Forelimb muscle (tissue), 1 donor: ENCODE measurements at places on chromosomes 13 and 19. TPM values are rescaled to one million over a fixed set of nuclear protein-coding genes. Genes with fewer than 3 reads are reported as not detected.

- no peak for DNase-seq
Measured at GRCh38 chr13:26719356-26719945, 41.1 kb downstream of the GPR12 start.

DNA sequence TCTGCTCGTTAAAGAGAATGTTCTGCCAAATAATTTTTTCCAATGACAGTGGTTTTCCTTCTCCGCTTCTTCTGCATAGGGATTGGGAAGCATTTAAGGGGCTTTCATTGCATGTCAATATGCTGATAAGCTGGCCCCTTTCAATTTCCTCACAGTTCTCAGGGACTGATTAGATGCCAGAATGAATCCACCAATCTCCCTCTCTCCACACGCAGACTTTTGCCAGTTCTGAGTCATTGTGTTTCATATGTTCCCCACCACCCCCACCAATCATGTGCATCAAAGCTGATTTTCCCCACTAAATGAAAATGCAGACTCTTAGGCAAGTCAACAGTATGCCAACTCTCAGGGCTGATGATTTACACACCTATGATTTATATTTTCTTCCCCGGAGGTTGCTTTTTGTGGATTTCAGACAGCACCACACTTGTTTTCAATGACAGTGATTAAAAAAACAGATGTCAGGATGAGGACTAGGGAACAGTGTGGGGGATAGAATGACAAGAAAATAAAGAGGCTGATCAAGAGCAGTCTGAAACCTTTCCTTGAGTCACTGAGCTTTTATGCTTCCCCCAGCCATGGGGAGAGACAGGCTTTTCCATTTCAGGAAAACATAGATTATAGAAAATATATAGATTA, 47.9 kb upstream of the C13orf42 start:
- peak; percentile 50 for DNase-seq

Gene AMER2
- polyA plus RNA-seq = 0.03 TPM

DNA sequence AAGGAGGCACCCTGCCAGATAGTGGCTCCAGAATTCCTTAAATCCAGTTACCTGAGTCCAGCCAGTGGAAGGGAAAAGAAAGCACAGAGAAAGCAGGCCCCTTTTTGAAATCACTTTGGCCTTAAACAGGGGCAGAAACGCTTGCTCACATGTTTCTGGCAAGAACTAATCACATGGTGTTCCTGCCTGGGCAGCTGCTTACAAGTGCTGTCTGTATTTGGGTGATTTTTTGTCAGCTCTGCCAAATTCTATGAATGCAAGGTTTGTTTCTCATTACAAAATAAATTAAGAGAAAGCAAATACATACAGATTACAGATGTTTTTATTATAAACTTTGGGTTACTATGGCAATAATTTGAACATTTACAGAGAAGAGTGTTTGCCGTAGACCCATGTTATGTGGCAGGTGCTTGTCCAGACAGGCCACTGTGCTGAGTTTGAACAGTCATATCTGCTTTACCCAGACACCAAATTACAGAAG, 1237.8 kb downstream of the SLITRK5 start:
- DNase-seq = peak; percentile 17

Gene HSD11B1L
- polyA plus RNA-seq = 4.9 TPM

- DNase-seq = no peak
Measured at GRCh38 chr13:112513761-112514160, 74.2 kb downstream of the TUBGCP3 start.

DNA sequence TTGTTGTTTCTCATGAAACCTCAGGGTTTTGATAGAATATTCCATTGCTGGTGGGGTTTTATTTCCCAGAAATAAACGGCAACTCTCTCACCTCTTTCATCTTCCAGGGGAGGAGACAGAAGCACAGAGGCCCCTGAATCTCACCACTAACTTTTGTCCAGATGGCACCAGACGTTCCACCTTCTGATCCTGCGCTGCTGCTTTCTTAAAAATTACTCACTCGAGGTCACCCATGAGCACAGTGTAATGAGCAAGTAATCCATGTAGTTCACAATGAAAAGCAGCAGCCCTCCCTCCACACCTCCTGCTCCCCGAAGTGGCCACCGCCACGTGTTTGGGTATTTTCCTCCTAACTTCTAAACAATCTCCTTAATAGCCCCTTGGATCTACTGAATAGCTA, 51.3 kb downstream of the TEX29 start:
- no peak for DNase-seq

GRCh38 chr13:50537029-50537428, 306.5 kb downstream of the DLEU7 start:
- no peak for DNase-seq

GRCh38 chr13:57666131-57666953, 34.8 kb downstream of the PCDH17 start:
- DNase-seq = no peak

- DNase-seq = no peak
Measured at GRCh38 chr19:18418483-18419194, 559 bp upstream of the SSBP4 start.

DNA sequence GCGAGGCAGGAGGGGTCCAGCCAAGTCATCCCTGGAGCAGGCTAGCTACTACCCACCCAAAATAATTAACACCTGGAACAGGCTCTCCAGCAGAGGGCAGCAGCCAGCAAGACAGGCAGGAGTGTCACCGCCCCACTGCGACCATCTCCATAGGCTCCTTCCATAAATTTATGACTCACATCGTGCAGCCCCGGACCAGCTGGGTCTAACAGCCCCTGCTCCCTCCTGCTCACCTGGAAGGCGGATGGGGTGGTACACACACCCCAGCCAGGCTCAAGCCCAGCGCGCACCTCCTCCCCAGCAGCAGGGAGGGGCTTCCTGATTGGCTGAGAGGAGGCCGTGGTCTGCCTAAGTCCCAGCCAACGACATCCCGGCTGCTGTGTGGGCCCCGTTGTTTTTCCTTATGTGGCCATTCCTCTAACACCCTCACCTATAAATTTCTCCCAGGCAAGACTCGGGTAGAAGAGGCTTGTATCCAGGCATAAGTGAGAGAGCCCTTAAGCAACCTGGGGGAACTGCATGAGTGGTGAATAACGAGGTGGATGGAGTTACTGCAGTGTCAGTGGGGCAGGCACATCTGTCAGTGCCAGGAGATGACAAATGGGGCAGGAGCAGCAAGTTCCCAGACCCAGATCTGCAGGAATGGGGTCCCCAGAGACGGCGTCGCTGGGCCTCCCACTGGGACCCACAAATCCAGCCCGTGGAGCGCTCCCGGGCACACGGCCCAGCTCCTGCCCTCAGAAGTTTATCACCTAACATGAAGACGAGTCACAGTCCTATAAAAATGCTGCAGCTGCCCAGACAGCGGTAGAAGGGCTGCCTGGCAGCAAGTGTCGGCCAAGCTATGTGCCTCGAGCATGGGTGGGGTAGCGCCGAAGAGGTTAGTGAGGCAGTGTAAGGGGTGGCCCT, 43.1 kb downstream of the CEBPG start:
- DNase-seq = no peak

Gene MYH14
- polyA plus RNA-seq = 53.2 TPM

DNA sequence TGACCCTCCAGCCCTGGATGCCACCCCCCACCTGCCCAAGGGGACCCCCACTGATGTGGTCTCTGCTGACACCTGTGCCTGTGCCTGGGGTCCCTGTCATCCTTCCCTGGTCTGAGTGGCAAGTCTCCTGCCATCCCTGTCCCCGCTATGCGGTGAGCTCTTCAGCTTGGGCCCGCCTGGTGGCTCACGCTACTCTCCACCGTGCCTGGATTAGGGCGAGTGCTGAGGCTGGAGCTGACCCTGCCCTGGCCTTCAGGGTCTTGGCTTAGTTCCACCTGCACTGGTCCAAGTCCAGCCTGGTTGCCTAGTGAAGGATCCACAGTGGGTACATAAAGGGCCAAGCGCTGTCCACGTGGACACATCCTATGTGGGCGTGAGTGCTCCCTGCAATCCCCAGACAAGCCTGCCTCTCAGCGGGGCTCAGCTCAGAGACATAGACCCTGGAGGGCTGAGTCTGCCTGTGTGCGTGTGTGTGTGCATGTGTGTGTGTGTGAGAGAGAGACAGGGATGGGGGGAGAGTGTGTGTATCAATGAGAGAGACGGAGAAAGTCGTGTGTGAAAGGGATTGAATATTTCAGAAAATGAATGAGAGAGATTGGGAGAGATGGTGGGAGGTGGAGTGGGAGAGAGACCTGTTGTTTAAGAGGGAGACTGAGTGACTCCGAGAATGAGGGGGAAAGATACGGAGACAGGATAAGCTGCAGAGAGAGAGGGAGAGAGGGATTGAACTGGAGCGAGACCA, 22.1 kb downstream of the WTIP start:
- no peak for DNase-seq

- no peak for DNase-seq
Measured at GRCh38 chr13:28494504-28494777, 487 bp downstream of the FLT1 start.

Gene ADAT3
- polyA plus RNA-seq = 2.4 TPM

DNA sequence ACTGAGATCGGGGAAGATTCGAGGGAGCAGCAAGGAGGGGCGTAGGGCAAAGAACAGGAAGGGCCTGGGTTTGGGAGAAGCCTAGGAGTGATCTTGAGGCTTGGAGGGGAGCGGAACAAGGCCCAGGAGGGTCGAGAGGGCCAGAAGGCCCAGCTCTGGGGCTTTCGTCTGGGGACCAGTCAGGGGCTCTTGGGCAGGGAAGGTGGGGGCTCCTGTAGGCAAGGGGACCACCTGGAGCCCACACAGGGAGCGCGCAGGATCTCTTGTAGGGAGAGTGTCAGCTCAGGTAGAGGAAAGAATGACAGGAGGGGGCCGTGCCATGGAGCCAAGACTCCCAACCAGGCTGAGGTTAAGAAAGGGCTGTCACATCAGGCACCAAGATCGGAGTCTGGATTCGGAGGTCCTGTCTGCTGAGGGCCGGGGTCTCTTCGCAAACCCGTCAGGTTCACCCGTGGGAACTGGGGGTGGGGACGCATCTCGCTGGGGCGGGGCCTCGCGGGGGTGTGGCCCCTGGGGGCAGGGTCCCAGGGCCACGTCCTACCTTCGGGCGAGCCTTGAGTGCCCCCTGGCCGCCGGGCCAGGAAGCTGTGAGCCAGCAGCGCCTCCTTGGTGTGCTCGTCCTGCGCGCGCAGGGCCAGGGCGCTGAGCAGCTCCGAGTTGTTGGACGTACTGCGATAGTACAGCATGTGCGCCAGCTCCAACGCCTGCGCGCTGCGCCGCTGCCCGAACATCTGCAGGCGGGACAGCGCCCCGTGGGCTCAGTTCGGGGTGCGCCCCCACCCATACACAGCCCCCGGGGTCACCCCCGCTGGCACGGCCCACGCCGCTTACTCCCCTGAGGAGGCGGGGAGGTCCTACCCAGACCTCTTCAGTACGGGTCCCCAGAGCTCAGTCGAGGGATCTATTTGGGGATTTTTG, 8.4 kb downstream of the EMP3 start:
- no peak for DNase-seq

DNA sequence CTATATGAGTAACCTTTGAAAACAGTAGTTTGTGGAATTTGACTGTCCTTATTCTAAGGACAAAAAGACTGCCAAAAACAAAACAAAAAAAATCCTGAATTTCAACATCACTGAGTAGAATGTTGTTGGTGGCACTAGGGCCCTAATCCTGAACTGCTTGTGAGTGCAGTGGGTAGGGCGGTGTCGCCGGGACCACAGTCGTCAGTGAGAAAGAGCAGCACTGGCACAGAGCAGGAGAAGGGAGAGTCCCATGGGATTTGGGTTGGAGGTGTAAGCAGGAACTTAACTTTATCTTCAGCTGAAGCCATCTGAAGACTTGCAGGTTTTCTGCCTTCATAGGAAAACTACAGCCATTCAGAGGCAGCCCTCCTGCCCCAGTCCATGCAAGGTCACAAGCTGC, 5.6 kb downstream of the PCID2 start:
- DNase-seq = no peak

Gene ONECUT3
- 0.04 TPM for polyA plus RNA-seq

Gene ZNF471
- 16.0 TPM for polyA plus RNA-seq

DNA sequence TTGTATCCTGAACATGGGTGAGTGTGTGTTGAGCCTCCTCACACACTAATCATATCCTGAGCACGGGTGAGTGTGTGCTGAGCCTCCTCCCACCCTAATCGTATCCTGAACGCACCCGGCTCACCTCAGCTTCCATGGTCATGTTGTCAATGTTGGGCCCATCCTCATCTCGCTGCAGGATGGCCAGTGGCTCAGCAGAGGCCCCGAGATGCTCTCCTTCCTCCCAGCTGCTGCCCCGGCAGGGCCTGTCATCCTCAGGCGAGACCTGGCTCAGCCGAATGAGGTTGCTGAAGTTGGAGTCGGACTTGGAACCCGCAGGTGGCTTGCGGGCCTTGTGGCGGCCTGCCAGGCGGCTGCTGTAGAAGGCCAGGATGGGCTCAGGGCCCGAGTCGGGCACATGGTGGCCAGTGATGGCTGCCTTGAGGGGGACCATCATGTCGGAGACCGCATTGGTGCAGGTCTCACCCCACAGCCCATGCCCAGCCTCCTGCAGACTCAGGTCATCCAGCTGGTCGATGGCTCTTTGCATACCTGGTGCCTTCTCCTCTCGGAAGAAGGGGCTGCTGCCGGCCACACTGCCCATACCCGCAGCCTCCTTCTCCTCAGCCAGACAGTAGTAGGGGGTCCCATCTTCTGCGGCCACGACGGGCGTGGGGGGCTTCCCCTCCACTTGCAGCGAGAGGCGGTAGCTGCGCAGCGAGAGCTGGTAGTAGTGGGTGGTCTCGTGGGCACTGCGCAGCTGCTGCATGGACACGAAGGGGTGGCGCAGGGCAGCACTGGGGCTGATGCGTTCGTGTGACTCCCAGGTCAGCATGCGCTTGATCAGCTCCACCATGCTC, 9.6 kb downstream of the HIPK4 start:
- no peak for DNase-seq

DNA sequence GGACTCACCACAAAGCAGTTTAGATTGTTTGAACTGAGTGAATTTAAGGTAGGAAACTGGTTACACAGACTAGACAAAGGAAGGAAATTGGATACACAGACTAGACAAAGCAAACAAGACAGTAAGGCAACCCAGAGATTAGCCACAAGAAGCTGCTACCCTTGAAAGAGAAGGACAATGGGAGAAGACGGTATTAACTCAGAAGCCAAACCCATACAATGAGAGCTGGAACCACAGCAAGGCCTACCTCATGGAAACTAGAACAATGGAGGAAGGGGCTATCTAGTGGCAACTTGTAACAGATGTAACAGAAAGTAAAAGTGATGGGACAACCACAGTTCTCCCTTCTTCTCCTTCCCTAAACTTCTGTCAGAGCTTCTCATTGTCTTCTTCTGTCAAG, 410.9 kb upstream of the SPRY2 start:
- DNase-seq = no peak

GRCh38 chr19:35080613-35081170, 34.9 kb upstream of the FXYD3 start:
- DNase-seq = no peak
